NCI-H1105 treated with DMSO at 0.1 percent for 48 hours (cell line): ENCODE measurements at places on chromosomes 1 and 21.

DNA sequence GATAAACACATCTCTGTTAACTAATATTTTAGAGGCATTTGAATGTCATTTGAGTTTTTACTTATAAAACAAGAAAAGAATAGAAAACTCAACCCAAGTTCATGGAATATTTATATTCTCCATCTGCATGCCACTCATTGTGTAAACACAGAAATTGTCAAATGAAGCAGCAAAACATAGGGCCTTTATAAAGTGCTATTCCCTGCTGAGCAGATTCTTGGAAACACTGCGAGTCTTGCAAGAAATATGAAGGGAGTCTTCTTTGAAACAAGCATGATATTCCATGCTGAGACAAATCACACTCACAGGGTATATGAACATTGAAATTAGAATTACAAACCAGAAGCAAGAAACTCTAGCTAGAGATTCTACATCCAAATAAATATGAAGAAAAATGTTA is 655.8 kb downstream of the BRINP3 start:
- DNase-seq: no peak

- peak; percentile 77 for DNase-seq
Measured at GRCh38 chr1:68232289-68233148, at the start of gene WLS. TSS of gene WLS (minus strand) at chr1:68232523. CDS start at chr1:68232299, 224 bp downstream.

- DNase-seq: no peak
Measured at GRCh38 chr1:15727424-15727823, 8.6 kb upstream of the SLC25A34 start.

GRCh38 chr1:160547422-160547821 is 24.4 kb upstream of the SLAMF6 start:
- DNase-seq: no peak

DNA sequence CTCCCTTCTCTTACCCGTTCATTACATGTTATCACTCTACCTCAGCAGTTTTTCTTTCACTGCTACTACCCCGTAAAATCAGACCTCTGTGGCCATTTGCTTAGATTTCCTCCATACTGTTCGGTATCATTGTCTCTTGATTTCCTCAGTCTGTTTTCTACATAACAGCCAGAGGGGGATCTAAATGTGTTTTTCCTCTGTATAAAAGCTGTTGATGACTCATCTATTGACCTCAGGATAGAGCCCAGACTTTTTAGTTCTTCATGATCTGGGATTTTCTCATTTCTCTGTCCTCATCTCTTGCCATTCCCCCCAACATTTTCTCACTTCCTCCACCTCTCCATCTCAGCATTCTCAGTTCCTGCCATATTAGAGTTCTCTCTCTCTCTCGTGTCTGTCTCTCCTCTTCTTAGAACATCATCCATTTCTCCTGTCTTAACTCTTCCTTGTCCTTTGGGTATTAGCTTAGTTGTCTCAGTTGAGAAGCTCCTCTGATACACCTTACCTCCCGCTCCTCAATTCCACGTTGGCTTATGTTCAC is 10.5 kb downstream of the OTUD3 start:
- no peak for DNase-seq

GRCh38 chr21:16022921-16023320 is 293.1 kb downstream of the USP25 start:
- DNase-seq: no peak

DNA sequence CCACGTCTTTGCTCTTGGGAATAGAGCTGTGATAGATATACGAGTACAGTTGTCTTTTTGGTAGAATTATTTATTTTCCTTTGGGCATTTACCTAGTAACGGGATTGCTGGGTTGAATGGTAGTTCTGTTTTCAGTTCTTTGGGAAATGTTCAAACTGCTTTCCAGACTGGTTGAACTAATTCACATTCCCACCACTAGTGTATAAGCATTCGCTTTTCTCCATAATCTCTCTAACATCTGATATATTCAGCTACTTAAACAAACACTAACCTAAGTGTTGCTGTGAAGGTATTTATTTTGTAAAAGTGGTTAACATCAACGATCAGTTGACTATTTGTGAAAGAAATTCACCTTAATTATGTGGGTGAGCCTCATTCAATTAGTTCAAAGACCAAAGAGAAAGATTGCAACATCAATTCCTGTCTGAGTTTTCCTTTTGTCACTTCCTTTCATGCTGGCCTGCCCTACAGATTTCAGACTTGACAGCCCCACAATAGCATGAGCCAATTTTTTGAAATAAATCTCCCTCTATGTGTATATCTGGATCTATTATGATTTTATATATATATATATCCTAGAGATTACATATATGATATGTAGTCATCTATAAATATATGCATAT is 26.7 kb upstream of the DUSP10 start:
- no peak for DNase-seq

- no peak for DNase-seq
Measured at GRCh38 chr21:43194303-43195120, 25.7 kb downstream of the CRYAA start.

DNA sequence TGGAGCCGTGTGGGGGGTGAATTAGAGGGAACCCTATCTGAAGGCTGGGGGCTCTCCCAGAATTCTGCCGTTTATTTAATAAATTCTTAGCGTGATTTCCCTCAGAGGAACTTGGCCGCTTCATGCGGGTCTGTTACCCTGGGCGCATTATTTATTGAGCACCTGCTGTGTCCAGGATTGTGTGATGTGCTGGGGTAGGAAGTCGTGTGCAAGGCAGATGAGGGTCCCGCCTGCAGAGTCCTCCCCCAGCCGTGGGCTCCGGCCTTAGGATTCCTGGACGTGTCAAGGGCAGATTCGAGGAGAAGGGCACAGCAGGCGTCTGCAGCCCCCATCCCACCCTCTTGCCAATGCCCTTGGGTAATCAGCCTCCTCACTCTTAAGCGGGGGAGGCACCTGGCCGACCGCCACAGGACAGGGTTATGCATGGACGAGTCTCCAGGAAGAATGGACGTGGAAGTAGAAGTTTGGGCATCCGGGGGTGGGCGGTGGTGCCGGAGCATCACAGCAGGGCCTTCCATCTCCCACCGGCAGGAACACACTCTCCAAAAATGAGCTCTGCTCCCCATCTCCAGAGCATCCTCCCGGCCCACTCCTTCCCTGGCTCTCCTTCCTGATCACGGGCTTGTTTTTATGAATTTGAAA is 233.3 kb upstream of the C1orf174 start:
- DNase-seq: no peak

DNA sequence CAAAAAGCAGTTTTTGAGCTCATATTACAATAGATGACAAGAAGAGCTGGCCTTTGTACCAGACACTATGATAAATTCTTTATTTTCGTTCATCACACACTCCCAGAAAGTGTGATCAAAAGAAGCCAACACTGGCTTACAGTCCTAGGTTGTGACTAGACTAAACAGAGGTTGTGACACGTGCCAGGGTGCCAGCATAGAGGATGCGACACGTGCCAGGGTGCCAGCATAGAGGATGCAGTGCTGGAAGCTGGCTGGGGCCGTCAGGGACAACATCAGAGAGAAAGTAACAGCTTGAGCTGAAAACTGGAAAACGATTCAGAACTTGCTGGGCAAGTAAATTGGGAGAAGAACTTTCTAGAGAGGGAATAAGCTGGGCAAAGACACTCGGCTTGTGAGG is 2.2 kb downstream of the MTARC1 start:
- DNase-seq: no peak

DNA sequence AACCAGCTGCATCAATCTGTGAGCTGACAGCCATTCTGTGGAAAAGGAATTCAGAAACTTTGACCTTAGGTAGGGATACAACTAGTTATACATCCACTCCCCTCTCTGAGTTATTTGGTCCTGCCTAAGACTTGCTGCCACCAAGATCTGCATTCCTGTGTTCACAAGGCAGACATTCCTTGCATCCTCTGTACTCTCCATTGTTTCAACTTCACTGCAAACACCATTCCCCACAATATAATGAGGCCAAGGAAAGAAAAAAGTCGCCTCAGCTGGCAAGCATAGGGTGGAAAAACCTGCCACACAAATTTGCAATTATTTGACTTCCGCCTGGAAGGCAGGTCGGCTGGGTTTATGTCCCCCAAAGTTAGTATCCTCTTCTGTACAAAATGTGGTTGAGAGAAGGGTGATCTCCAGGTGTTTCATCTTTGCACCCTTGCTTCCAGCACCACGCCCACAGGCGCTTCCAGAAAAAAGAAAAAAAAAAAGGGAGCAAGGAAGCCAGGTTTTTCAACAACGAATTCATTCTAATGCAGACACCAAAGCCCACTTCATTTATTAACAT is 676 bp upstream of the CTTNBP2NL start:
- DNase-seq: no peak

DNA sequence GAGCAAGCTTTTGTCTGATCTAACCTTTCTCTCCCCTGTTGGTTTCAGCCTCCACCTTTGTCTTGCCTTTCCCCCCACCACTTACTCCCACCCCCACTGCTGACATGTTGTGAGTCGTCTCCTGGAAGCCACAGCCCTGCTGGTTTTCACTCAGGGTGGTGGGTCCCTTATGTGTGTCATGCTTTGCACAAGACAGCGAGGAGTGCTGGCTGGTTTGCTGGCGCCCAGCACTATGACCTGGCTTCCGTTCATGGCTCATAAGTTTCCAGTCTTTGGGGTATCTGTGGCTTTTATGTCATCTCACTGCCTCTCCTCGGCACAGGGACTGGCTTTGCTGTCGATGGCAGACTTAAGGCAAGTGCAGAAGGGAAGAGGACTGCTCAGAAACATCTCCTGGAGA is 177.7 kb downstream of the KIF26B start:
- DNase-seq: no peak

DNA sequence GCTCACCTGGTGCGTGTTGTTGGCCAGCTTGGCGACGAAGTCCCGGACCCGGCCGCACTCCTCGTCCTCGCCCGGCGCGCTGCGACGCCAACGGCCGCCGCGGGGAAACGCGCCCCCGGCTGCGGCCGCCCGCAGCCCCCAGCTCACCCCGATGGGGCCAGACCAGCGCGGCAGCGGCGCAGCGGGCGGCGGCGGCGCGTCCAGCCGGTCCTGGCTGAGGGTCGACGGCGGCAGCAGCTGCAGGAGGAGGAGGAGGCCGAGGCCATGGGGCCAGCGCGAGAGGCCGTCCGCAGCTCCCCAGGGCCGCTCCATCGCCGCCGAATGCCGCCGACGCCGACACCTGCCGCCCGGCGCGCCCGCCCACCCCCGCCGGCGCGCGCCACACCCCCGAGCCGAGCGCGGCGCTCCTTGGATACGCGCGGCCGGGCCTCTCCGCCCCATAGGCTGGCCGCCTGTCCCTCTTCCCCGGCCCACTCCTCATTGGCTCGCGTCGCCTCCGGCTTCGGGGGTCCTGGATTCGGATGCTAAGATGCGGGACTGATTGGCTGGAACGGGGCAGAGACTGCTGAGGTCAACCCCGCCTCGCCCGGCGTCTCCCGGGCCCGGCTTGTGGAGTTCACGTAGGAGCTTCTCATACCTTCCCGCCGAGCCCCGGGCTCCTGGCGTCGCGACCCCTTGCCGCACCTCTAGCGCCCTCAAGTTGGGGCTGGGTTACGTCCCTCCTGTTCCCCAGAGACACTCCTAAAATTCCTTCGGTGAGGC is at the start of gene SORT1:
Gene SORT1, minus strand, starts transcription at position 338 of the 762 bp plus-strand sequence. Its CDS starts 26 bp downstream, at position 312.
- peak; percentile 98 for DNase-seq

GRCh38 chr1:20248971-20249612 is 41.6 kb upstream of the VWA5B1 start:
- no peak for DNase-seq

DNA sequence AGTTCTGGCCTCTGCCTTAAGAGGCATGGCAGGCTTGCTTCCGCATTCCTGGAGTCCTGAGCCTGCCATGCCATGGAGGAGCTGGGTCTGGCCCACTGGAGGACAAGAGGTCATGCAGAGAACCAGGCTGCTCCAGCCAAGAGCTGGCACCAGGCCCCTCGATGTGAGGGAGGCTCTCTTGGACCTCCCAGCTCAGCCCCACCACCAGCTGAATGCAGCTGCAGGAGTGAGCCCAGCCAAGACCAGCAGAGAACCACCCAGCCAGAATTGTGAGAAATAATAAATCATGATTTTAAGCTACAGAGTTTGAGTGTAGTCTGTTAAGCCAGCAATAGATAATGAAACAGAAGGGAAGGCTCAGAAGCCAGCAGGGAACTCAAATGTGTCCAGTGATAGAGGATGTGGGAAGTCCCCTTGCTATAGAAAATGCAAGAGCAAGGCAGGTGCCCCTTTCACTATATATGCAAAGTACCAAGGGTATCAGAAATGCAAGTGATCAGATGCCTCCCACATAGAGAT is 118.4 kb downstream of the HIVEP3 start:
- DNase-seq: no peak

DNA sequence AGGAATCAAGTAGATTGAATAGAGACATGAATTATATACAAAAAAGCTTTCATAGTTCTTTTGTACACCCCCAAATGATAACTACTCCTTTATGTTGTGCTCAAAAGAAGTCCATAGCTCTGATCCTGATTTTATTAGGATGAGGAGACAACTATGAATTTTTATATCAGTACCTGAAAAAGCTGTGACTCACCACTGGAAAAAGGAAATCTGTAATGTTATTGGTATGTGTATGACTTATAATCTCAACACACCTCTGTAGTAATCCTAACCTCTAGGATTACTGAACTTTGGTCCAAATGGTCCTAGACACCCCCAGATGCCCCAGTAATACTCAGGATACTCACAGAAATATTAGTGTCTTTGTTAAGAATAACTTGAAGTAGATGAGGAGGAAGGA is 10.2 kb downstream of the PRKAB2 start:
- DNase-seq: no peak
